Fibroblast of skin of left quadriceps (primary cell): ENCODE measurements at places on chromosomes 7 and 10.

DNA sequence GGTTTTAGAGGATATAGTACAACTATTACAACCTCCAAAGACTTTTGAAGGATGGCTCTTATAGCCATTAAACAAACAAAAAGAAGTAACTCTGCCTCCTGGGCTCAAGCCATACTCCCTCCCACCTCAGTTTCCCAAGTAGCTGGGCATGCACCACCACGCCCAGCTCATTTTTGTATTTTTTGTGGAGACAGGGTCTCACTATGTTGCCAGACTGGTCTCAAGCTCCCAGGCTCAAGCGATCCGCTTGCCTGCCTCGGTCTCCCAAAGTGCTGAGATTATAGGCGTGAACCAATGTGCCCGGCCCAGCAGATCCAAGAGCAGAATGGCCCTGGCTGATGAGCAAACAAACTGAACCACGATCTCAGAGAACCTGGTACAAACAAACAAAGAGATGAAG is 16.0 kb downstream of the NANOS1 start:
- no peak for DNase-seq

- DNase-seq, result peak; percentile 35
These were observed 745.1 kb upstream of the LRRTM3 start for GRCh38 chr10:66180581-66181318.

DNA sequence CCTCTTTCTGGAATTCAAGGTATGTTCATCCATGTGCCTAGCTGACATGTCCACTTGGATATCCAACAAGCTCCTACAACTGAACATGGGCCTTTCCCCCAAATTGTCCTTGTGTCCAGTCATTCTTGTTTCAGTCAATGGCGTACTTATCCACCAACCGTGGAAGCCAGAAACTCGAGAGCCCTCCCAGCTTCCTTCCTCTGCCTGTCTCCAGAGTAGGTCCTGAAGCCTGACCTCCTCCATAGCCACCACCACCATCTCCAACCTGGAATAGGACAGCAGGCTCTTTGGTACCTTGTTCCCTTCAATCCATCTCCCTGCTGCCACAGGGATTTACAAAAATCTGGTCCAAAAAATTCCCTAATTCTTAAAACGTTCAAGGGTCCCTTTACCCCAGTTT is 305.1 kb downstream of the RPS24 start:
- no peak for DNase-seq

DNA sequence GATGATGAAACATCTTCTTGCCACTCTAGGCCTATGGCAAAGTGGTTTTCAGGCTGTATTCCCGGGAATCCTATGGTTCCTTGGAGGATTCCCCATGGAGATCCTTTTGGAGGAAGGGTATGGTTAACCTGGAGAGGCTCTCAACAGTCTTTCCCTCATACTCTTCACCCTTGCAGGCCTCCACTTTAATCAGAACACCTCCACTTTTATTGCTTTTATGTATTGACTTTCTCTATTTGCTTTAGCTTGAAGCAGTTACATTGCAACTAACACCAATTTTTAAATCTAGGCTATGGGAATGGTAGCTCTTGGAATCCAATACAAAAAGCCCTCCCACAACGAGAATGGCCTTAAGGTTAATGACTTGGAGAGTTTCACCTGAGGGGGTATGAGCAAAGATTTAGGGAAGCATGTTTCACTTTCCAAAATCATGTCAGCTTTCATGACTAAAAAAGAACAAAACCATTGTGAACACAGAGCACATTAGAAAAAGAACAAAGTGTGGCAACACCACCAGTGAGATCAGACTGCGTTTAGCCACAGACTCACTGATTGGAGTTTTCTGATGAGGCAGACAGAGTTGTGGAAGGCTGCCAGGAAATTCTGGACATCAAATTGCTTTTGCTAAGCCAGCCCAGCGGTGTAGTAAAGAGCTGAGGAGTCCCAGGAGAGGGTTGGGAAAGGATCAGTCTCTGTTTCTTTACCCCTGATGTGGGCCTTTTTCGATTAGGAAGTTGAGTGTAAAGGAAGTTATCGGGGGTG is 130.4 kb upstream of the BMPER start:
- peak; percentile 87 for DNase-seq

DNA sequence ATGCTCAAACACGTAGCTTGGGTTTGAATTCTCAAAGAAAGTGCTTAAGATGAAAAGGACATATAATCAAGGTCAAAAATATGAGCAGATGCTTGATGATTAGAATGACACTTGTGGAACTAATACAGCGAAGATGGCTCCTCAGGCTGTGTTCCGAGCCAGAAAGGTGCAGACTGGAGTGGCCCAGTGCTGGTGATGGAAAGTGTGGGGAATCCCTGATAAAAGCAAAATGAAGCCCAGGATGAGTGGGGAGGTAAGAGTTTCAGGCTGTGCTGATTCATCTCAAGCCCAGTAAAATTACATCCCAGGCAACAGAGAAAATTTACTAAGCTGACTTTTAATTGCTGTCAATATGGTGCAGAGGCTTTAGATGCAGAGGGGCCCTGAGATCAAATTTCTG is 77.8 kb upstream of the IKZF1 start:
- no peak for DNase-seq

- no peak for DNase-seq
These were observed 95.6 kb downstream of the PRKAG2 start for GRCh38 chr7:151781161-151781845.

DNA sequence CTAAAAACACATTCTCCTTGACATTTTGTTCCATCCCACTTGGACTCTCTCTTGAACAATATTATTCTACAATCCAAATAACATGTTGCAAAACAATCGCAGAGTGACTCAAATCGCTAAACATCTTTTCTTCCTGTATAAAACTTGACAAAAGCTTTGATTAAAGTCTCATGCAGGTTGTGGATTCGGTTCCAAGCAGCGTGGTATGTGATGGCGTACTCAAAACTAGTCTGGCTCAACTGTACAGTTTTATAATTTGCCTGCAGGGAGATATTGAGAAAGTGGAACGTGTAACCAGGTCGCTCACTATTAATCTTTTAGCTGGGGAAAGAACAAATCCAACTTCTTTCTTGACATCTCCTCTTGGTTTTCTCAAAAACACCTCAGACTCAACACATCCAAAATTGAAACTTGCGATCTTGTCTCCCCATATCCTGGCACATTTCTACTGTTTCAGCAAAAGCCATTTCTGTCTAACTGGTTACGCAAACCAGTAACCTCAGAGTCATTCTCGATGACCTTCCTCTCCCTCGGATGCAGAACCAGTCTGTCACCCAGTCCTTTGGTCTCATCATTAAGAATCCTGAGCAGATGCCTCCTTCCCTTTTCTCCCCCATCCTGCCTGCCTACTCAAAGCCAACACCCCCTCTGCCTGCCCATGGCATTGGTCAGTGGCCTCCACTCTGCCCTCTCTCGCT is 100.1 kb downstream of the CACNB2 start:
- no peak for DNase-seq

GRCh38 chr10:5951721-5952407 is 25.5 kb downstream of the IL15RA start:
- DNase-seq, result no peak

- no peak for DNase-seq
These were observed 15.2 kb downstream of the RAB11FIP2 start for GRCh38 chr10:118031351-118032075.

DNA sequence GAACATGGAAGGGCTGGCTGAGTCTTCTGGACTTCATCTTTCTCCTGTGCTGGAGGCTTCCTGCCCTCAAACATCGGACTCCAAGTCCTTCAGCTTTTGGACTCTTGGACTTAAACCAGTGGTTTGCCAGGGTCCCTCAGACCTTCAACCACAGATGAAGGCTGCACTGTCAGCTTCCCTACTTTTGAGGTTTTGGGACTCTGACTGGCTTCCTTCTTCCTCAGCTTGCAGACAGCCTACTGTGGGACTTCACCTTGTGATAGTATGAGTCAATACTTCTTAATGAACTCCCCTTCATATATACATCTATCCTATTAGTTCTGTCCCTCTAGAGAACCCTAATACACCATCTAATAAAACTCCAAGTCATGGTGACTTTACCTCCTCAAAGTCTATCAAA is 4.0 kb upstream of the CLEC5A start:
- DNase-seq, result no peak

DNA sequence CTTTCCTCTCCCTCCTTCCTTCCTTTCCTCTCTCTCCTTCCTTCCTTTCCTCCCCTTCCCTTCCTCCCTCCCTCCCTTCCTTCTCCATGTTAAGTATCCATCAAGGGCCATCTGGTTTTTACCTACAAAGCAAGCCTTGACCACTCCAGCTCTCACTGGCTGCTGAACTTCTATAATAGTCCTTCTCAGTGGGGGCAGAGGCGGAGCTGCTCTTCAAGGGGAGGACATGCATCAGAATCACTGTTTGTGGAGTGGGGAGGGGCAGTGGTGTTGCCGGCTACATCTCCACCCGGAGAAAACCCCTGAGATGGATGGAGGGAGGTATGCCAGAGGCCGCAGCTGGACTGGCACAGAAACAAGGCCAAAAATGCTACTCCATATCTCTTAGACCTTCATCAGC is 25.9 kb downstream of the LAMB1 start:
- DNase-seq, result no peak

DNA sequence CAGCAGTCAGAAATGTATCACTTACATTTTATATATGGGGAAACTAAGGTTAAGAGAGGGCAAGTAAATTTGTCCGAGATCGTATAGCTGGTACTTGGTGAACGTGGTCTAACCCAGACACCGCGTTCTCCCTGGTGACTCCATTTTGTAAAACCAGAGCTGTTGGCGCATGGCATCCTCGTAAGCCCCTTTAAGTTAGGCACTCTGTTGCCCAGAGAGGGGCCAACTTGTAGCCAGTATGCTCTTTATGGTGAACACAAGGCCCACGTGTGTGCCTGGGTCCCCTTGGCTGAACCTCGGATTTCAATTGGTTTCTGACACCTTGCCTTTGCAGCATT is 39.7 kb upstream of the ZNF518A start:
- DNase-seq, result no peak

DNA sequence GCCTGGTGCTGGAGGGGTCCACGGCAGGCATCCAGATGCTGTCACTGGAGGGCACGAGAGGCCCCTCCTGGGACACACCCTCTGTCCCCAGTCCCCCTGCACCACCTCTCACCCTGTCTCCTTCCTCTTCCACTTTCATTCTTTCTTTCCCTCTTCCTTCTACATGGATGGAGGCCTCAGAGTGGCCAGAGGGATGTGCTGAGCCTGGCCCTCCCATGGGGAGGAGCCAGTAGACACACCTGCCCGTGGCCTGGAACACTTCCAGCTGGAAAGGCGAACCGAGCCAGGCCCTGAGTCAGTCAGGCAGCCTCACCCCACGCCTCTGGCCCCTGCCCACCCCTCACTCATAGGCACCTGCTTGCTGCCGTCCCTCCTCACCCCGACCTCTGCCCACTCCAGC is 55.9 kb upstream of the MXI1 start:
- no peak for DNase-seq

- DNase-seq, result peak; percentile 20
These were observed 193.6 kb downstream of the MLLT10 start for GRCh38 chr10:21727452-21728168.
